ENCODE measurements at places on chromosomes 1 and 21. TPM values are rescaled to one million over a fixed set of nuclear protein-coding genes. Genes with fewer than 3 reads are reported as not detected.

AGT gene
- 23.9 TPM for polyA plus RNA-seq

KLHL17 gene
- 8.8 TPM for polyA plus RNA-seq

CELA3B gene
- not detected for polyA plus RNA-seq

ANKRD34A gene
- polyA plus RNA-seq: 0.79 TPM

LCE6A gene
- polyA plus RNA-seq: not detected

PRKAA2 gene
- 14.0 TPM for polyA plus RNA-seq

TNFRSF1B gene
- 6.3 TPM for polyA plus RNA-seq

RAP1GAP gene
- polyA plus RNA-seq: 24.1 TPM

SLC1A7 gene
- 0.26 TPM for polyA plus RNA-seq

RNU1-1 gene
- not detected for polyA plus RNA-seq

FCRL2 gene
- polyA plus RNA-seq: not detected

DNA sequence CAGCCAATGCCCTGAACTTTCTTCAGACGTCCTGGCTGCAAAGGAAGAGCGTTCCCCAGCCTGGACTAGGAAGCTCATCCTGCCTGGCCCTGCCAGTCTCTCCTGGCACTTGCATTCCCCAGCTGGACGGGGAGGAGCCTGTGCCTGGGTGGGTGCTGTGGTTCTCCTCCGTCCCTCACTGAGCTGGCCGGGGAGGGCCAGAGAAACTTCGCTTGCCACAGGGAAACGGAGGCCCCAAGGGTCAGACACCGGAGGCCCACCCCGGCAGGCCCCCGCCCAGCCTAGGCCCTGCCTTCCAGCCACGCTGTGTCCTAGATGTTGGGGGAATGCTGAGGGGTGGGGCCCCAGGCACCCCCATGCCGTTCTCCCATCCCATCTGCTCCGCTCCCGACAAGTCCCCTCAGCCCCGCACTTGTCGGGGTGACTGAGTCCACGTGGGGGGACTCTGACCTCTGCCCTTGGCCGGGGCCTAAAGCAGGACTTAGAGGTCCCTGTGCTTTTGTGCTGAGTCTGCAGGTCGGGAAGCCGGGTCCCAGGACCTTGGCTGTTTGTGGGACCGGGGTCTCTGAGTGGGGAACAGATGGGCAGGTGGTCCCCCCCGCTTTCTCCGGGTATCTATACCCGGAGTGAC, 4.8 kb downstream of the FTCD start:
- DNase-seq: no peak

DNA sequence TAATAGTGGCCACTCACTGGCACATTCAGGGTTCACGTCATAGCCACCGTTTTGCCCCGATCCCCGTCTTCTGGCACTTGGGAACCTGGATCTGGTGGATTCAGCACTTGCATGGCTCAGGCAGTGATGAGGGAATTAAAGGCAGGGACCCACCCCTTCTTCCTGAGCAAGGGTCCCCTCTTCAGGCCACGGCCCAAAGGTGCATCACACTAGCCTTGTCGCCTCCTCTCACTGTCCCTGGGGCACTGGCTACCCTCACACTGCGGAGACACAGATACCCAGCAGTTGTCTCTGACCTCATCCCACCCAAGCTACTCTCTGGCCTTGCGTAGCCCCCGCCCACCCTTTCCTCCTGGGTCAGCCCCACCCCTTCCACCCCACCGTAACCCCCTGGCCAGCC, 19.9 kb upstream of the LDLRAP1 start:
- DNase-seq: no peak

- no peak for DNase-seq
Measured at GRCh38 chr1:37150986-37151385, 116.7 kb upstream of the GRIK3 start.

- no peak for DNase-seq
Measured at GRCh38 chr1:85746777-85747176, 38.5 kb upstream of the ZNHIT6 start.

- DNase-seq: no peak
Measured at GRCh38 chr1:167152192-167152876, 58.5 kb downstream of the STYXL2 start.

DNA sequence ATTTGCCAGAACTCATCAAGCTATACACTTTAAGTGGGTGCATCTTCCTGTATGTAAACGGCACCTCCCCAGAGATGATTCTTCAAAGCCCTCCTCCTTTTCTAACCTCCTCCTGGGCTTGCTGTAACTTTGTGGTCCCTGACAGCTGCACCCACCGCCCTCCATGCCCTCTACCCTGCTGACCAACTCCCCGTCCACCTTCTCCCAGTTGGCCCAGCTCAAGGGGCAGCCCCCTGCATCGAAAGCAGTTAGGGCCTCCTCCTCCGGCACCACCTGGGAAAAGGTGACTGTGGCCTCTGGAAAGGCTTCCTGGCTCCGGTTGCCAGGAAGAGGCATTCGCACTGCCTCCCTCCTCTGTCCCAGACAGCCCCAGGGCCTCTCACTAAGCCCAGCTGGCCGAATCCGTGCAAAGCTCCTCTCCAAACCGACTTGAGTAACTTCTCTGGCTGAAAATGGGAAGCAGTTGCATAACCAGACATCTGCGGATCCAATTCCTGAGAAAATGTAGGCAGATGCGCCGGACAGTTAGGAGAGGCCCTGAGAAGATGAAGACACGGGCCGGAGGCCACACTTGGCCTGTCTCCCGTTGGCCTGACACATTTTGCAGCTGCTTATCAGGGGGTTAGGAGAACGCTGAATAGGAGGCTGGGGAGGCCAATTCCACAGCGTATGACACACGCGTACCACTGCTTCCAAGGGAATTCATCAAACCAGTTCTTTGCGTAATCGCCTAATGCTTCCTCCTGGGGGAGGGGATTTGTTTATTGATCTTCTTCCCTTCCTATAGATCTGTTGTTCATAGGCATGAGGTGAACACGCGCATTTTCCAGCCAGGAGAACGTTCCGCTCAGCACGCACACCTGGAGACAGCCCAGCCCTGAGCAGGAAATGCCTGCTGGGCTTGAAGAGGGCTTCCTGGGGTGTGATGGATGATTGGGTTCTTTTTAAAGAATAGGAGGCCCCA, 48.7 kb upstream of the COL6A2 start:
- DNase-seq: no peak

GRCh38 chr1:16076865-16077238, 3.4 kb upstream of the FAM131C start:
- DNase-seq: no peak

DNA sequence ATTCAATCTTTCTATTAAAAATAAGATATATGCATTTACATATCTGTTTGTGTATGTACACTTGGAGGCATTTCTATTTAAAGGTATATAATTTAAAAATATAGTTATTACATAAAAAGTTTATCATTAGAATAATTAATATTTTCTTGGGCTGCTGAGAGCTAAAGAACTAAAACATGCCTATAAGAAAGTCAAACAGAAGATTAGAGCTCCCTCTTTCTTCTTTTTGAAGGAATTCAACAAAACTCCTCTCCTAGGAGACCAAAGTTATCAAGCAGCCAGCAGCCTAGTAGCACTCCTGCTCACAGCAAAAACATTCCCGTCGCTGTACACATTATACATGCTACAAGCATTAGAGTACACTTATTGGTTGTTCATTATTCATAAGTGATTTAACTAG, 216.4 kb downstream of the VAV3 start:
- no peak for DNase-seq

DNA sequence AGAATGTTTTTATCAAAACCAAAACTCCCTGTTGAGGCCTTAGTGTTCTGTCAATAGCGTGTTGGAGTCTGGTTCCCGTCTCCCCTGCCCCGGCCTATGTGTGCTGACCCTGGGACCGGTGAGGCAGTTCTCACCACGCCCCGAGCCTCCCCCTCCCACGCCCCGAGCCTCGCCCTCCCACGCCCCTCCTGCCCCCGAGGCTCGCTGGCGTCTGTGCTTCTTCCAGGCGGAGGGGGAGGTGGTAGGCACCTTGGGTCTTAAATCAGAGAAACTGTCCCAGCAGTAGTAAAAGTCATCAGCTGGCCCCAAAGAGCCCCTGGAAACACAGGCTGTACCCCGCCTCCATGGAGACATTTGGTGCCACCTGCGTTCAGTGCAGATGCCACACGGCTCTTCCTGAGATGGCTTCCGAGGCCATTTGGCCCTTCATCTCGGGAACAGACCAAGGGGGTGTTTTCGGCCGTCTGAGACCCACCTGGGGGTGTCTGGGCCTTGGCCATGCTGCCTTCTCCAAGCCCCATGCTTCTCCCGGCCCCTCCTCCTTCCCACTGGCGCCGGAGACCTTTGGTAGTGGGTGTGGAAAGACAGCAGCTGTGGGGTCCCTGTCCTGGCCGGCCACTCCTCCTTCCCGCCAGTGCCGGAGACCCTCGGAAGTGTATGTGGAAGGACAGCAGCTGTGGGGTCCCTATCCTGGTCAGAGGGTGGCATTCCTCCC, 44.7 kb downstream of the SKI start:
- no peak for DNase-seq

DNA sequence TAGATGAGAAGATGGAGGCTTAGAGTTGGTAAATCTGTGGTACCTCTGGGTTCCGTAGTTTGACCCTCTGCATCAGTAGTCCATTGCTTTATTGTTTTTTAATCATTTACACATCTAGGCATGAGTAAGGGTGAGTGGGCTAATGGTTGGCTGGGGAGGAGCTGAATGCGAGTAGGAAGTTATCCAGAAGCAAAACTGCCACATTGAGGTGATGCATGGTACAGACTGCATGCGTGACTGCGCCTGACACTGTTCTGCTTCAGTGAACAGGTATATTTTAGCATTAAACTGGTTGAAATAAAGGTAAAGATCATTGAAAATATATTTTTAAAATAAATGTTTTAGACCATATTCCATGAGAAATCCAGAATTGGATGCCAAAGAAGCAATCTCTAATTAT, 4.4 kb downstream of the DNAJC16 start:
- no peak for DNase-seq

- no peak for DNase-seq
Measured at GRCh38 chr1:92934395-92935378, 26.6 kb downstream of the DIPK1A start.

DNA sequence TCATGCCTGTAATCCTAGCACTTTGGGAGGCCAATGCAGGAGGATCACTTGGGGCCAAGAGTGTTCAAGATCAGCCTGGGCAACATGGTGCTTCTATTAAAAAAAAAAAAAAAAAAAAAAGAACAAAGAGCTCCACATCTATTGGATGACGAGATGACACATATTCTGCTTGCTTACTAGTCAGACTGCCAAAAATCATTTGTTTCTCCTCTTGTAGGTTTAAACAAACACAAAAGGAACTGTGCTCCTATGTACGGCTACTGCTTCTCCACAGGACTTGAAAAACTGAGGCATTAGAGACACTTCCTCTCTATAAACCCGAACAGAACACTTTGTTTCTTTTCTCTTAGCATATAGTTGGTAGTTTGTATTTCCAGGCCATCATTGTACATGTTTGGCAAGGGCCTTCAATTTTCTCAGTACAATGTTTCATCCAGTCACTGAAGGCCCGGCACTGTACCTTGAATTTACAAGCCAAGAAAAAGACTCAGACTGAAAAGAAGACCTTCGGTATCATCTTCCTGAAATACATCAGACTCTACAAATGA, 6.0 kb downstream of the TRIT1 start:
- no peak for DNase-seq

- no peak for DNase-seq
Measured at GRCh38 chr1:23759277-23759676, 16.0 kb downstream of the ELOA start.

- no peak for DNase-seq
Measured at GRCh38 chr1:94646141-94646643, 104.6 kb upstream of the F3 start.

GRCh38 chr1:195754874-195755273, 853.4 kb downstream of the KCNT2 start:
- no peak for DNase-seq

DNA sequence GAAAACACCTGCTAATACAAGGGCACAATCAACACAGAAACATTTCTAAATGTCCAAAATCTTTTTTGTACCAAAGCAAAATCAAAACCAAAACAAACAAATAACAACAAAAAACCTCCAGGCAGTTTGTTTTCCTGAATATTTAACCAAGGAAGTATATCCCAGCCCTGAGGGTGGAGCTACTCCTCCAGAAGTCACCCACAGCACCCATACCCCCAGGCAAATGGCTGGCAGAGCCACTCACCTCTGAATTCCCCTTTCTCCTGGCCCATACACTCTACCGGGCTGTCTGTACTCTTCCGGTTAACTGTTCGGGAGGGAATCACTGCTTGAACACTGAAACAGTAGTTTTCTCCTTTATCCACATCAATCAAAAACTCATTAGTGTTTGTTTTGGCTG, 9.5 kb downstream of the F3 start:
- no peak for DNase-seq

DNA sequence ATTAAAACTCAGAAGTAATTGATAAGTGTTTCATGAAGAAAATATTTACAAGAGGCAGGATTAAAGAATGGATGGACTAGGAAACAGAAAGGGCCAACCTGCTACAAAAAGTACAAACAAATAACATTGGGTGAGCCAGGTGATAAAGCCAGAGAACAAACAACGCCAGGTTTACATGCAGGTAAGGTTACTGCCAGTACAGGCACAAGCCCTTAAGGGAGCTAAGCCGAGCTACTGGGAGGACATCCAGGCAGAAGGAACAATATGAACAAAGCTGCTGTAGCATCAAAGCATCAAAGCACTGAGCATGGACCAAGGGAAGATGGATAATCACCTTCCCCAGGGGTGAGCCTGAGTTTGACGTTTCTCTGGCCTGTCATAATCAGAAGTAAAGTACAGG, 380.7 kb downstream of the SEC16B start:
- DNase-seq: no peak

DNA sequence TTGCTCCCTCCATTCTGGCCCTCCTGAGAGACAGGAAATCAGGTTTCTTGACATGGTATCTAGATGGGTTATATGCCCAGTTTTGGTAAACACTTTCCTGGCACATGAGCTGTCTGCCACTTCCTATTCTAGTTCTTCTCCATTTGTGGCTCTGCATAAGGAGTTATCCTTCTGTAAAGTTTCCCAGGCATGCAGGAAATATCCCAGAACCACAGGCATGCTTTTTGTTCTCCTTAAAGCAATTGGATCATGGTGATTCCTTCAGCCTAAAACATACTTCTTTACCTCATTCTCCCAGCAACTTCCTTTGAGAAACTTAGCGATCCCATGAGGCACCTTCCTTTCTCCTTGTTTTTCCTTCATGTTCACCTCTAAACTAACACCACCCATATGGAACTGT, 199.8 kb downstream of the CRB1 start:
- no peak for DNase-seq

GRCh38 chr1:108100148-108100547, 100.0 kb downstream of the SLC25A24 start:
- no peak for DNase-seq

GRCh38 chr1:150976879-150977694, 2.5 kb upstream of the CERS2 start:
- DNase-seq: no peak

DNA sequence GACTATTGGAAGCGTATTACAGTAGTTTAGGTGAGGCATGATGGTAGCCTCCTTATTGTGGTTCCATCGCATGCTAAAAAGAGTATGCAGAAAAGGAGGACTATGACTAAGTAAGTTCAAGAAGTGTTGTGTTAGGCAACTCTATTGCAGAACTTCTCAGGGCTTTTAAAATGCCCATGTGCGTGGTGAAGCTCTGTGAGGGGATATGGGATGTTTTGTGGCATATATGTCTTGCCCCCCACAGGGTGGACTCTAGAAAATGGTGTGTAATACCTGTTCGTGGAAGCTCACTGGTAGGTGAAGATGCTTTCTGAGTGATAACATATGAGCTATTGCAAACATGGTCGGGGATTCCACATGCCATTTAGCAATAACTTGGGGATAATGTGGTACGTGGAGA, 31.7 kb downstream of the MAN1A2 start:
- no peak for DNase-seq

GRCh38 chr1:19529664-19530063, 44.3 kb upstream of the CAPZB start:
- no peak for DNase-seq

GRCh38 chr1:38789498-38790169, 69.9 kb downstream of the RRAGC start:
- DNase-seq: no peak

GRCh38 chr1:163361123-163361934, 39.6 kb downstream of the NUF2 start:
- no peak for DNase-seq
